ENCODE measurements at places on chromosomes 5 and 9. TPM values are rescaled to one million over a fixed set of nuclear protein-coding genes. Genes with fewer than 3 reads are reported as not detected.

The RNF183 gene
- total RNA-seq, result not detected

The PDE6A gene
- total RNA-seq, result not detected

The CMYA5 gene
- total RNA-seq, result under 0.01 TPM

The OR1J2 gene
- total RNA-seq, result not detected

The AMBP gene
- not detected for total RNA-seq

The SPINK1 gene
- not detected for total RNA-seq

The FUT7 gene
- not detected for total RNA-seq

The RAI14 gene
- total RNA-seq, result 116 TPM

The ANKRD18B gene
- 0.22 TPM for total RNA-seq

The GNA14 gene
- 12.6 TPM for total RNA-seq

The C5orf24 gene
- 46.4 TPM for total RNA-seq

The KIF27 gene
- total RNA-seq, result 1.3 TPM

The SPACA9 gene
- 1.3 TPM for total RNA-seq

The CDH9 gene
- total RNA-seq, result not detected

The JMY gene
- 6.8 TPM for total RNA-seq

The AGXT2 gene
- total RNA-seq, result not detected

The DMRT2 gene
- total RNA-seq, result not detected

The SPATA31E1 gene
- total RNA-seq, result not detected

The TMC1 gene
- 0.22 TPM for total RNA-seq

The SLC26A2 gene
- 17.9 TPM for total RNA-seq

The SKP1 gene
- total RNA-seq, result 126 TPM

The RLN1 gene
- not detected for total RNA-seq

The ZFP2 gene
- 0.79 TPM for total RNA-seq

The GRIA1 gene
- total RNA-seq, result not detected

The CCDC152 gene
- total RNA-seq, result under 0.01 TPM

The NACC2 gene
- 10.9 TPM for total RNA-seq

The ENTREP1 gene
- total RNA-seq, result 11.1 TPM

The SLC22A5 gene
- total RNA-seq, result 3.4 TPM

The FBN2 gene
- total RNA-seq, result 0.60 TPM

The TUT7 gene
- 14.6 TPM for total RNA-seq

The DEPDC1B gene
- 1.6 TPM for total RNA-seq

The PPP3R2 gene
- not detected for total RNA-seq

The FCN1 gene
- total RNA-seq, result not detected

The DMRT3 gene
- total RNA-seq, result not detected

The EPB41L4A gene
- 49.6 TPM for total RNA-seq

The SLC25A2 gene
- total RNA-seq, result 0.20 TPM

The PCDHB7 gene
- 0.44 TPM for total RNA-seq

The SPINK4 gene
- not detected for total RNA-seq

The C1QTNF3 gene
- total RNA-seq, result 0.40 TPM

The RASGEF1C gene
- total RNA-seq, result not detected

The HSPA9 gene
- total RNA-seq, result 187 TPM

The TMEM267 gene
- total RNA-seq, result 4.1 TPM

The BAAT gene
- total RNA-seq, result not detected

The ZNF367 gene
- 3.5 TPM for total RNA-seq

The OR1Q1 gene
- not detected for total RNA-seq

The C9orf153 gene
- under 0.01 TPM for total RNA-seq

The TEX48 gene
- not detected for total RNA-seq

The PLPPR1 gene
- total RNA-seq, result under 0.01 TPM

The COL23A1 gene
- 0.40 TPM for total RNA-seq

The DDX4 gene
- total RNA-seq, result not detected

The RFK gene
- total RNA-seq, result 53.4 TPM

The N4BP3 gene
- total RNA-seq, result 23.8 TPM

The TRPM6 gene
- 0.22 TPM for total RNA-seq

The F12 gene
- total RNA-seq, result 0.40 TPM

The BTNL9 gene
- under 0.01 TPM for total RNA-seq

The EIF4E1B gene
- total RNA-seq, result not detected
